ENCODE measurements at places on chromosomes 2 and 18.
A peak's percentile ranks its signal among the peaks of the same experiment; 100 is the strongest.

- DNase-seq, result no peak
These were observed 188.6 kb upstream of the SH3BP4 start for GRCh38 chr2:234763002-234763873.

DNA sequence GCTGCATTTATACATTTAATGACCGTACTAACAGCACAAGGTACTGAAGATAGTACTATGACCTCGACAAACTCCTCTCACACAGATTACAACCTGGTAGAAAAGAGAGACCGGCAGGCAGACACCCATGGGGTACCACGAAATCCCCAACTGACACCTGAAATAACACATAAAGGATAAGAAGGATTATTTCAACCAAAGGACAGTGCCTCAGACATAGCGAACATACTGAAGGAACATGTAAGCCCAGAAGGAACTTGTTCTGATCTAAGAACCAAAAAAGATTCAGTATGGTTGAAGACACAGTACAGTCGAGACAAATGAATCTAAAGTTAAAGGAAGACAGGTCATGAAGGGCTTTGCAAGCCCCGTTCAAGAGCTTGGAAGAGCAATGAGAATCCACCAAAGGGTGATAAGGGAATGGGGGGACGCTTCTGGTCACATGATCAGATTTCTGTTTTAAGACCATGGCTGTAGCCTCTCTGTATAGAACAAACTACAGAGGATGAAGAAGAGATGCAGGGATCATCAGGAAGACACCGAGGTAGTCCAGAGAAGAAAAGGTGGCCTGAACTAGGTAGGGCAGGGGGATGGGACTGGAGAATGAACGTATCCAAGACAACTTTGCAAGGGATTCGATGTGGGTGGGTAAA is 902 bp downstream of the MCFD2 start:
- DNase-seq, result no peak

DNA sequence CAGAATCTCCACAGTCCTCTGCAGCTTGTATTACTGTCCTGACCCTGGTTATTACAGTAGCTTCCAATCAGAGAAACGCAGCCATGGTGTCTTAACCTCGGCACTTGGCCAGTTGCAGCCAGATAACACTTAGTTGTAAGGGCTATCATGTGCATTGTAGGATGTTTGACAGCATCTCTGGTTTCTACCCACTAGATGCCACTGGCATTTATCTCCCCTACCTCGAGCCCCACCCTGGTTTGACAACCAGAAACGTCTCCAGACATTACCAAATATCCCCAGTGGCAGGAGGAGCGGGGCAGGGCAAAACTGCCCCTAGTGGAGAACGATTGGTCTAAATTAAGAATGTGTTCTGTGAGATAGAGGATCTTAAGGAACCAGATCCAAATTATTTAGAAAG is 13.1 kb downstream of the DSG2 start:
- no peak for DNase-seq

GRCh38 chr2:215613280-215613679 is 177.4 kb upstream of the FN1 start:
- DNase-seq, result peak; percentile 89

GRCh38 chr2:55138014-55138881 is 88.0 kb upstream of the RTN4 start:
- DNase-seq, result no peak

GRCh38 chr2:28758459-28758858 is 6.8 kb downstream of the PPP1CB start:
- no peak for DNase-seq
